ENCODE measurements at places on chromosomes 11 and 22.

- DNase-seq, result peak; percentile 88
Observed at GRCh38 chr11:66421492-66422205, 814 bp downstream of the NPAS4 start.

DNA sequence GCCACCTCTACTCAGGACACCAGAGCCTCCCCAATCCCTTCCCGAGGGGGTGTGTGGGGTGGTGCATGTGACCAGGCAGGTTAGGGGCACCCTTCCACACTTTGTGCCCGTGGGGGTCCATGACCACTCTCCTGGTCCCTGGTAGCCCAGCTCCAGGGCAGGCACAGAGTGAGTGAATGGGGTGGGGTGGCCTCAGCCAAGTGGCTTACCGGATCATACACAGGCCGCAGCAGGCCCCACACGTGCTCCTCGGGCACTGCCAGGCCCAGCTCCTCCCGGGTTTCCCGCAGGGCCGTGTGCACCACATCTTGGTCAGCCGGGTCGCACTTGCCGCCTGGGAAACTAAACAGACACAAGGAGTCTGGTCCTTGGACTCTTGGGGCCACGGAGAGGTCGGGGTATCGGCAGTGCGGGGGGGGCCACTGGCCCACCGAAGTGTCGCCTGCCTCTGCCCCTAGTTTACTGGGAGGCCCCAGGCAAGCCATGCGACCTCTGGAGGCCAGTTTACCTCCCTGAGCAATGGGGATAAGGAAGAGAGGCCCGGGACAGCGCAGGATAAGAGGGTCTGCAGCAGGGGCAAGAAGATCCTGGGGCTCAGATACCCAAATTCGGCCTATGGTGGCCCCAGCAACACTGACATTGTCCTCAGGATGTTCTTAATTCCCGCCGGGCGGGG is 889 bp downstream of the NUDT8 start:
- DNase-seq, result no peak

DNA sequence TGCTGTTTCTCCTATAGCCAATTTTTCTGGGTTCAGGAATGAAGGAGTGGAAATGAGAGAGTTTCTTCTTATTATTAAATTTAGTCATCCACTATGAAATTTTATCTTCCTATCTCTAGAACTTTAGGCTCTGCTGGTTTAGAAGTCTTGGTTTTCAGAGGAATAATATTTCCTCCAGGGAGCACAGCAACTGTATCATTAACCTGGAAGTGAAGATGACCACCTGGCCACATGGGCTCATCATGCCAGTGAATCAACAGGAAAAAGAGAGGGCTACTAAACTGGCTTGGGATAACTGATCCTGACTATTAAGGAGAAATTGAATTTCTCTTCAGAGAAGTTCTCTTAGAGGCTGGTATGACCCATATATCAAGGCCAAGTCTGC is 44.4 kb downstream of the ADM start:
- no peak for DNase-seq

DNA sequence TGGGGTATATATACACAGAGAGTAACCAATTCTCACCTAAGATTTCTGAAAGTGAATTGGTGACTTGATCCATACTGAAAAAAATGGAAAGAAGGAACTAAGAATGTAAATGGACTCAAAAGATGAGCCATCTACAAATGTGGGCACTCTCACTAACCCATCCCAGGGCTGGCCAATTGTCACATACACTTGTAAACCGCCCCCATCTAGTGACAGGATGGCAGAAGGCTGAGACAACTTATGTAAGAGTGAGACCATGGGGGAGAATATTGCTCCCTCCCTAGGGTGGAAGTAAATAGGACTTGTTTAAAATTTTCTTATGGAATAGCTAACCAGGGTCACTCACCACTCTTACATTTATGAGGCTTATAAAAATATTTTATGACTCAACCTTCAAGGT is 377.1 kb upstream of the ISX start:
- no peak for DNase-seq

GRCh38 chr11:8233691-8234424 is 29.8 kb downstream of the LMO1 start:
- no peak for DNase-seq

- DNase-seq, result no peak
Observed at GRCh38 chr11:96307776-96308140, 35.2 kb downstream of the MAML2 start.

DNA sequence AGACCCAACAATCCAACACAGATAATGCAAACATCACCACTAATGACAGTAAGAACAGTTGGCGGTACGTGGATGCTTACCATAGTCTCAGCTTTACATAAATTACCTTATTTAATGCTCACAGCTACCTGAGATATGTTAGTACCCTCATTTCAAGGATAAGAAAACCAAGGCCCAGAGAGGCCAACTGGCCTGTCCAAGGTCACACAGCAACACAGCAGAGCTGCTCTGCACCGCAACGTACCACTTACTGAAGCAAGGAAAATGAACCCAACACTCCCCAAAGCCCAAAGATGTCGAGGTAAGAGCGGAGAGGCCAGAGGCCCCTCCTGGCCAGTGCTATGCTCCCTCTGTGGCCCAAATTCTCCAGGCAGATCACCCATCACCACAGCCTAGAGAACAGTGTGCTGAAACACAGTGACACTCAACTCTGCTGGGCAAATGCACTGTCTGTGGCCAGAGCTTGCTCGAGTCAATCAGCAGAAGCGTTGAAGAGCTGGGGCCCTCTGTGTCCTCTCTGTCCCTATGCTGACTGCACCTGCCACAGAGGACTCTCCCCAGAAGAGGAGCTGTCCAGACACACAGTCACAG is 14.0 kb downstream of the SHANK2 start:
- DNase-seq, result no peak

DNA sequence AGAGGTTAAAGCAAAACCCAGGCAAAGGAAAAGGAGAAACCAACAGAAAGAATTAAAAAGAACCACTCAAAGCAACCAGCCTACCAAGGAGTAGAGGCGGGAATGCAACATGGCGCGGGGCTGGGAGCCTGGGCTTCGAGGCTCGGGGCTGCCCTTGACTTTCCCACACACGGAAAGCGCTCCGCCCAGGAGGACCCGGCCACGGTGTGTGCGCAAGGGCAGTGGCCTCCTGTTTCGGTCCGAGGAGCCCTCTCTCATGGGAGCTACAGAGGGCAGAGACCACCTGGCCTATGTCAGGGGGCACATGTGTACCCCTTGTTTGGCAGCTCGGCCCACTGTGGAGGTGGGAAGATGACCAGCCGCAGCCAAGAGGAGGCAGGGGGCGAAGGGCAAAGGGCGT is 55.9 kb downstream of the APOL1 start:
- DNase-seq, result no peak

- no peak for DNase-seq
Observed at GRCh38 chr22:23743303-23743705, 7.6 kb downstream of the ZNF70 start.

DNA sequence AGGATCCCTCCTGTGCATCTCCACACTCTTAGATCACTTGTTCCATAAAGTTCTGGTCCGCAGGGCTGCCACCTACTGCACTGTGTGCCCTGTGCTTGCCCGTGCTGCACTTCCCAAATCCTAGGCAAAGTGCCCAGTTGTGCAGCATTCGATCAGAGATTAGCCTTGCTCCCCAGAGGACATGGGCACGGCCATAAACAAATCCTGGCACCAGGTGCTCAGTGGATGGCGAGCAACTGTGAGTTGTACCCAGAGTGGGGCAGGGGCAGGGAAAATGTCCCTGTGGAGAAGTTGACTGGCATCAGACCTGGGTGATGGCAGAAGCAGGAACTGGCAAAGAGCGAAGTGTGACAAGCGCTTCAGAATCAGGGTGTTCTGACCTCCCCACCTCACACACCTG is 4.7 kb downstream of the FADS2 start:
- no peak for DNase-seq

GRCh38 chr11:111465400-111465799 is 46.8 kb downstream of the BTG4 start:
- no peak for DNase-seq

GRCh38 chr11:108221371-108221770 is 1.1 kb downstream of the NPAT start:
- DNase-seq, result no peak

DNA sequence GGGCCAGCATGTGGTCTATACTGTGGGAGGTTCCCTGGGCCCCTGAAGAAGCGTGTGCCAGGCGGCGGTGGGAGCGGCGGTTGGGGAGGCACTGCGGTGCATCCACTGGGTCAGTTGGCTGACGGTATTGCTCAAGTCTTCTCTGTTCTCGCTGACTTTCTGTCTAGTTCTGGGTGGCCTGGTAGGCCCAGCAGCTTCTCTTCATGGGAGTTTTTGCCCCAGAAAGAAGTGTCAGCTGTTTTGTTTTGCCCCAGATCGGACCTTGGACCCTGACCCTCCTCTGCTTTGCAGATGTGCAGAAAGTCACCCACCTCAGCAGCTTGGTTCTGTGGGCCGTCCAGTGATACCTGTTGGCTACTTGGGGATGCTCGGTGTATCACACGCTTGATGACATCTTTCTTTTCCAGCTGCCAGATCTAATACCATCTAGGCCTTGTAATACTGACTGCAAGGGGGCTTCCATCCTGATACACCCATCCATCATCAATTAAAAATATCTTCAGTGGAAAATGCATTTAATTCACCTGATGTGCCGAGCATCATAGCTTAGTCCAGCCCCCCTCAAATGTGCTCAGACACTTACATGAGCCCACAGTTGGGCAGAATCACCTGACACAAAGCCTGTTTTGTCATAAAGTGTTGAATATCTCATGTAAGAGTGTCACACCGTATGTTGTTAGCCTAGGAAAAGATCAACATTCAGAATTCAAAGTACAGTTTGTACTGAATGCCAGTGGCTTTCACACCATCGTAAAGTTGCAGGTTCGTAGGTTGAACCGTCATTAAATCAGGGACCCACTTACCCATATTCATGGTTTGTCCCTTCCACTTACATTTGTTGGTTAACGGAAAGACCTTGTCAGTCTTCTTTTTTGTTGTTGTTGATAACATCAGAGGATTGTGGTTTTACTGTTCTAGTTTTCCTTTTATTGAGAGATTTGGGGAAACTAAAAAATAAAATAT is 13.9 kb downstream of the ZBED4 start:
- no peak for DNase-seq

DNA sequence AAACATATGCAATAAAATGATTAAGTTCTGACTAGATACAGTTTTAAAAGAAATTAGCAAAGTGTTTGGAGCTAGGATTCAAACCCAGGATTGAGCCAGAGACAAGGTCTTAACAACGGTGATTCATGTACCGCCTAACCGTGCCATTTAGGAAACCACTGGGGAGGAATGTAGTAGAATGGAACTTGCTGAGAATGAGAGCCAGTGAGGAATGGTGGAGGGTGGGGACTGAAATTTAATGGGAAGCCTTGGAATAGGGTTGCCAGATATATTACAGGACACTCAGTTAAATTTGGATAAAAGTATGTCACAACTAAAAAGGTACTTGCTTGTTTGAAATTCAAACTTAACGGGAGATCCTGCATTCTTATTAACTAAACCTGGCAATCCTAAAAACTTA is 30.4 kb upstream of the TMEM86A start:
- DNase-seq, result no peak

DNA sequence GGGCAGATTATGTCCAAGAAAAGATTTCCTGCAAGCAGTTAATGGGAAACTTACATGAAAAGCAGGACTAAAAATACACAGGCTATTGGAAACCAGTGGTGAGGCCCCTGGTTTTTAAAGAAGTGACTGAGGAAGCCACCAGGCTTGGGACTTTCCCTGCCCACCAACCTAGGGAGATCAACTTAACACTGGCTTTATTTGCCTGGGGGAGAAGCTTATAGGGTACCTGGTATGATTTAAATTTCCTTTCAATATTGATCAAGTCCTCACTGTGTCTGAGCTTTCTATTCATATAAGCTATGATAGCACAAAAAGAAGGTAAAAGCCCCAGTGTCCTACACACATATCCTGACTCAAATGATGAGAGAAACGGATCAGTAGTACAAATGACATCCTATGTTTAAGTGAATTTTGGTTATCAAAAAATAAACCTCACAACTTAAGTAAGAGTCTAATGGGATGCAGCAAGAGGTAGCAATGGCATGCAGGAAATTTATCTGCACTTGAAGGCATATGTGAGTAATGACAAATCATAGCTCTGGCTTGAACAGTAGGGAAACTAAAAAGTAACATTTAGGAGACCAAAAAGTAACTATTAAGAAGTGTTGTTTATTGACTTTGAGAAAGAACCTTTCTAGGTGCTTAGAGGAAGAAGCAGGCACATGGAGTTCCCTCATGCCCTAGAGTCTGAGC is 85.3 kb downstream of the GAB2 start:
- no peak for DNase-seq

DNA sequence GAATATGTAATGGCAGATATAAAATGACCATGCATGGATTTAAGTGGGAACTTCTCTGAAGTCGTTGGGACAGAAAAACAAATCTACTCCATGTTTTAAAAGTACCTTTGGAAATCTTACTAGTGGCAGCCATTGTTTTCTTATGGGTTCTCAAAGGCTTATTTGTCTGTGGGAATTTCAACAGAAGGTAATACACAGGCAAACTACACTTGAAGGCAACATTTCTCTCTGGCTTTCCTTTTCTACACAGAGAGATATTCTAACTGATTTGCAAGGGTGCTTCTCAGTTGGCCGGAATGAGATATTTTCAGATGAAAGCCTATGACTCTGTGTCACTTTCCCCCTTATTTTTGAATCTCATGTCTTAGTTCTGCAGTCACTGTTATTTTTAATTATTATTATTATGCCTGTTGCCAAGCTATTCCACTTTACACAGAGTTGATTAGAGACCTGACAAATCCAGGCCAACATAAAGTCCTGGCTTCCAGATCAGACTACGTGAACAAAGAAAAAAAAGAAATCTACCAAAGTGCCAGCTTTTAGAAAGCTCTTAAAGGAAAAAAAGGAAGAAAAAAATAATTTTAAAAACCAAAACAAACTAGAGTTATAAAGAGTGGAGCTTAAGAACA is 18.9 kb upstream of the PSMA1 start:
- DNase-seq, result no peak

- DNase-seq, result no peak
Observed at GRCh38 chr11:4482445-4482844, at the start of gene OR52K1. TSS of gene OR52K1 (plus strand) at chr11:4482646. CDS start at chr11:4488901, 6,255 bp downstream.

Measured in NT2/D1 (cell line).